Hepatocyte (in vitro differentiated cells): ENCODE measurements at places on chromosomes 1 and 21.
A peak's percentile ranks its signal among the peaks of the same experiment; 100 is the strongest.

GRCh38 chr1:243266231-243266630 is 10.4 kb downstream of the SDCCAG8 start:
- H3K4me3 ChIP-seq = no peak overlapping the region
- H3K36me3 ChIP-seq = no peaks in the 10 kb centered on the region

DNA sequence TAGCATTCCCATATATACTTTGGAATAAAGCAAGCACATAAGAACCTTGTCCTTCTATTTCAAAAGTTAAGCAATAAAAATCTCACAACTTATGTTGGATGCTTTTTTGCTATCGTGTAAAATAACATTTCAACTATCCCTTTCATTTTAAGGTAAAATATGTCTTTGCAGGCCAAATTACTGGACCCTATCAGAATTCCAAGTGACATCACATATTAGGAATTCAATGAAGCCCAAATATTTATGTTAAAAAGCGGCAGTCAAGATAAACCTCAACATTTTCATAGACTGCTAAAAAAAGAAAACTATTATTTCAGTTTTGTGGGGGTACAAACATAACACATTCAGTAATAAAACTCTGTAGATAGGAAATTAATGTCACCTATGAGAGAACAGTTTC is 252.0 kb downstream of the KCTD3 start:
- H3K27ac ChIP-seq = no peak overlapping the region
- H3K4me1 ChIP-seq = no peaks in the 10 kb centered on the region
- no peak for DNase-seq

- no peaks in the 10 kb centered on the region for H3K4me1 ChIP-seq
- H3K27ac ChIP-seq = no peak overlapping the region
Observed at GRCh38 chr1:111937147-111937725, 52.2 kb downstream of the KCND3 start.

- no peak overlapping the region for H3K27ac ChIP-seq
- no peaks in the 10 kb centered on the region for H3K4me1 ChIP-seq
Observed at GRCh38 chr21:31345136-31345535, 1.1 kb upstream of the TIAM1 start.

GRCh38 chr1:19287436-19288185 is 959 bp downstream of the AKR7A3 start:
- no peaks in the 10 kb centered on the region for H3K4me1 ChIP-seq
- no peak overlapping the region for H3K4me3 ChIP-seq
- H3K27ac ChIP-seq = no peak overlapping the region
- no peaks in the 10 kb centered on the region for H3K36me3 ChIP-seq
- DNase-seq = no peak

DNA sequence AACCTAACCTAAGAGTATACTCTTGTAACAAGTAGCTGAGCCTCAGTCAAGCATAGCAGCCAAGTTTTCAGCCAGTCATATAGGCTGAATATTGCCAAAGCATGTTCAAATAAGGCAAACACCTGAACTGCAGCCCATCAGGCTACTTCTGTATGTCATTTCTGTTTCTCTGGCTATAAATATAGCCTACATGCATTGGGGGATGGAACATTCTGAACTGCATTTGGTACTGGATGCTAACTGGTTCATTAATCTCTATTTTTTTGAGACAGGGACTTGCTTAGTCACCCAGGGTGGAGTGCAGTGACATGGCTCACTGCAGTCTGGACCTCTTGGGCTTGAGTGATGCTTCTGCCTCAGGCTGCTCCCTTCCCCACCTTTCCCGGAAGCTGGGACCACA is 37.3 kb downstream of the MAST2 start:
- H3K4me3 ChIP-seq = no peak overlapping the region
- H3K27me3 ChIP-seq = no peaks in the 10 kb centered on the region
- no peak overlapping the region for H3K27ac ChIP-seq

DNA sequence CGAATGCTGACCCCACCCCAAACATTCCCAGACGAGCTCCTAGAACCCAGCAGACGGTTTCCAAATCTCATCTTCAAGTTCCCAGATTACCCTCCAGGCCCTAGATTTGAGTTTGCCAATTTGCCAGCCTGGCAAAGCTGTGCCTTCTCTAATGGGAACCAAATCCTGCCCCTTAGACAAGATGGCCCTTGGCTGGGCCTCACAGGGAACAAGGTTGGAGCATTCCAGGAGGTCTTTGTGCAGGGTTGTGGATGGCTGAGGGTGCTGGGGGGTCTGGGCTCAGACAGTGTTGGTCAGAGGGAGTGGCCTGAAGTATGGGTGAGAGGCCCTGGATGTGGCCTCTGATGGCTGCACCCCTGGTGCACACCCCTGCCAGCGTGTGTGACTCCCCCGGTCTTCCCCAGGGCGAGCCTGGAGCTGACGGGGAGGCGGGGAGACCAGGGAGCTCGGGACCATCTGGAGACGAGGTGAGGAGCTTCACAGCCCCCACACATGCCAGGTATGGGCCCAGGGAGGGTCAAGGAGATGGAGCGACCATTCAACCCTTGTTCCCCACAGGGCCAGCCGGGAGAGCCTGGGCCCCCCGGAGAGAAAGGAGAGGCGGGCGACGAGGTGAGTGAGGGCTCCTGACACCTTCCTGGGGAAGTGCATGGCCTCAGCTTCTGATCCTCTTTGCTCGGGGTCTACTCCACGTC is 10.2 kb downstream of the COL6A1 start:
- H3K27ac ChIP-seq = no peak overlapping the region
- no peaks in the 10 kb centered on the region for H3K36me3 ChIP-seq
- peaks cover 11% of the 10 kb centered on the region for H3K4me1 ChIP-seq
- H3K27me3 ChIP-seq = no peaks in the 10 kb centered on the region
- no peak for DNase-seq
- H3K4me3 ChIP-seq = no peak overlapping the region

DNA sequence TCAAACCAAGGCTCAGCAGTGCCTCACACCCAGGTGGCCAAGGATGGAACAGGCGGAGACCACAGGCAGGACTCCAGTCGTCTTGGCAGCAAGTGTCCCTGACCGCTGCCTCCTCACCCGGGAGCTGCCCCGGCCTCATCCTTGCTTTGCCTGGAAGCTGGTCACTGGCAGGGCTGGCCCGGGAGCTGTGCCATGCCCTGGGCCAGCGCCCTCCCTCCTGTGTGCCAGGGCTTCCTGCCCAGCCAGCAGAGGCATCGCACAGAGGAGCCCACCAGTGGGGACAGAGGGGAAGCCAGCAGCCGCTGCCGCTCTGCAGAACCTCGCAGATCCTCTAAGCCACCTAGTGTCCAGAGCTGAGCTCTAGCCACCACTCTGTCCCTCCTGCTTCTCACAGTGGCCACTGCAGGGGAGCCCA is 7.8 kb downstream of the CASZ1 start:
- H3K27ac ChIP-seq = no peak overlapping the region
- DNase-seq = peak; percentile 32
- peaks cover 12% of the 10 kb centered on the region for H3K27me3 ChIP-seq
- no peaks in the 10 kb centered on the region for H3K36me3 ChIP-seq

- DNase-seq = no peak
- no peak overlapping the region for H3K4me3 ChIP-seq
- H3K27ac ChIP-seq = no peak overlapping the region
- no peaks in the 10 kb centered on the region for H3K36me3 ChIP-seq
- H3K4me1 ChIP-seq = peaks cover 4% of the 10 kb centered on the region
Observed at GRCh38 chr1:41678111-41678878, 193.8 kb upstream of the EDN2 start.

DNA sequence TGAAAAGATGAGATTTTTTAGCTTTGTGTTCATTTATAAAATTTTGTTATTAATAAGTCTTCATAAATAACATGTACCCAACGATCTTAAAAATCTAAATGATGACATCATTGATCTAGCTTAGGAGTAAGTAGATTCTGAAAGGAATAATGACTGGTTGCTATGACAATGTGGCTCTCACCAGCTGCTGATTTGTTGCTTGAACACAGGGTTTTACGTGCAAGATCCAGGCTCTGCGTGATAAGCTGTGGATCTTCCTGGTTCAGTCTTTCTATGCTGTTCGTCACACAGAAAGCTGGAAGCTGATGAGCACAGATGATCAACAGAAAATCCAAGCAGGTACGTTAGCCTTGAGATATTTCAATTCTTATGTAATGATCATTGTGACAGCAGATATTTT is 49.1 kb upstream of the C1orf146 start:
- no peak overlapping the region for H3K4me3 ChIP-seq
- H3K36me3 ChIP-seq = no peaks in the 10 kb centered on the region
- no peaks in the 10 kb centered on the region for H3K4me1 ChIP-seq
- no peak overlapping the region for H3K27ac ChIP-seq
- DNase-seq = no peak

GRCh38 chr21:42161956-42162681 is 56.8 kb upstream of the ABCG1 start:
- peak overlapping the region; percentile 59 for H3K27ac ChIP-seq
- H3K27me3 ChIP-seq = no peaks in the 10 kb centered on the region
- H3K4me3 ChIP-seq = no peak overlapping the region
- H3K4me1 ChIP-seq = peaks cover 10% of the 10 kb centered on the region
- DNase-seq = peak; percentile 42

DNA sequence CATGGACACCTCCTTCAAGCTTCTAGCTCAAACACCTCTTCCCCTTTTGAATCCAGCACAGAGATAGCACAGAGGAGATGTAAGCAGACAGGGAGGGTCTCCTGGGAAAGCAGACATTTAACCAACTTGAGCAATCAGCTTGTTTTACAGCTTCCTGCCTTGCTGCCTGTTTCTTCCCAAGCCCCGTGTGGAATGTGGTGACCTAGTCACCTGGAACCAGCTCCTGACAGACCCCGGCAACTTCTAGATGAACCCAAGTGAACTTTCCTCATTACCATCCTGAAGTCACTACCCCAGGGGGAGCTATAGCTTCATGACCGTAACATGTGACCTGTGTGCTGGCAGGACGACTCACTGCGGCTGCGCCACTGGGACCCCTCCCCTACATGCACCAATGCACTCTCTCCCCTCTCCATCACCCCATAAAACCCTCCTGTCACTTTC is 24.1 kb upstream of the TTF2 start:
- H3K36me3 ChIP-seq = no peaks in the 10 kb centered on the region
- H3K27me3 ChIP-seq = no peaks in the 10 kb centered on the region
- H3K4me1 ChIP-seq = peaks cover 4% of the 10 kb centered on the region
- H3K27ac ChIP-seq = peak overlapping the region; percentile 85

- H3K4me3 ChIP-seq = no peak overlapping the region
- H3K4me1 ChIP-seq = no peaks in the 10 kb centered on the region
- H3K36me3 ChIP-seq = no peaks in the 10 kb centered on the region
- no peak for DNase-seq
- no peak overlapping the region for H3K27ac ChIP-seq
- no peaks in the 10 kb centered on the region for H3K27me3 ChIP-seq
Observed at GRCh38 chr21:31201548-31201947, 142.5 kb downstream of the TIAM1 start.

DNA sequence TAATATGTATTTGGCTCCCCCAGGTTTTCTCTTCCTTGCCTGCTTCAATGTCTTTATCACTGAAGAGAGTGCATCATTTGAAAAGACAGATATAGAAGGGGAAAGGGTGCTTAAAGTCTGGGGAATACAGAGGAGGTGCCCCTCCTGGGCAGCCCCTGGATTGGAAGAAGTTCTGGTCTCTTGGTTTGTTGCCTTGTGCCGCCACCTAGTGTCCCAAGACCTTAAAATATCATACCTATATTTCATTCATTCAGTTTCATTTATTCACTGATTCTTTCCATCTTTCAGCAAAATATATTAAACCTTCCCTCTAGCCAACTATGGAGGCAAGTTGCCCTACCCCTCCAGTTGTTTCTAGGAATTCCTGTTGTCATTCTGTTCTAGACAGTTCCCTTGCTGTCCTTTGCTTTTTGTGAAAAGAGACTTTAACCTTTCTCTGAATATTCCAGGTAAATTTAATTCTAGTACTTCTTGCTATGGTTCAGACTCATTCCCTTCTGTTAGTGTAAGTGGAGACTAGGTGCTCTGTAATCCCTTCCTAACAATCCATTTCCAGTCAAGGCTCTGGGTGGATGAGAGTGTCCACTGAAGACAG is 56.1 kb downstream of the MEF2D start:
- H3K36me3 ChIP-seq = no peaks in the 10 kb centered on the region
- peaks cover 52% of the 10 kb centered on the region for H3K27me3 ChIP-seq
- DNase-seq = no peak
- no peak overlapping the region for H3K4me3 ChIP-seq
- no peaks in the 10 kb centered on the region for H3K4me1 ChIP-seq
- H3K27ac ChIP-seq = no peak overlapping the region

GRCh38 chr1:230495891-230496385 is 69.8 kb upstream of the PGBD5 start:
- DNase-seq = no peak
- H3K27me3 ChIP-seq = peaks cover 3% of the 10 kb centered on the region
- H3K4me1 ChIP-seq = no peaks in the 10 kb centered on the region
- H3K27ac ChIP-seq = no peak overlapping the region
- H3K36me3 ChIP-seq = no peaks in the 10 kb centered on the region

GRCh38 chr21:32958288-32959002 is 67.3 kb upstream of the OLIG2 start:
- H3K27me3 ChIP-seq = peaks cover 46% of the 10 kb centered on the region
- no peaks in the 10 kb centered on the region for H3K36me3 ChIP-seq
- no peaks in the 10 kb centered on the region for H3K4me1 ChIP-seq
- no peak for DNase-seq
- no peak overlapping the region for H3K4me3 ChIP-seq

DNA sequence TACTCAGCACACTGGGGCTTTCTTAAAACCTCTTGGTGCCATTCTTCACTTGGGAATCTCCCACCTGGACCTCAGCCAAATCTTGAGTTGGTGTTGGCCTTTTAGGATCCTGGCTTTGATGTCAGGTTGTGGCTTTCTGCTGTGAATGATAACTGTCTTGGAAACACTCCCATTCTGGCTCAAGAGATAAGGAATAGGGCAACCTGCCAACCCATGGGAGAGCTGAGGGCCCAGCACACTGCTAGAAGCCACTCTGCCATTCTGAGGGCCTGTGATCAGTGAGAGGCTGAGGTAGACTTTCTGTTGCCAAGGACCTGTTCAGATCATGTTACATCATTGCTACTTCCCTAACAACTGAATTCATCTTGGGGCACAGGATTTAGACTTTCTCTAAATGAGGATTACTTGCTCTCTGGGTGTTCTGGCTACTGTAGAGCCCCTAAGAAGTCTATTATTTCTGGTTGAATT is 45.8 kb downstream of the TTC39A start:
- no peak overlapping the region for H3K4me3 ChIP-seq
- DNase-seq = no peak
- H3K27me3 ChIP-seq = no peaks in the 10 kb centered on the region
- no peak overlapping the region for H3K27ac ChIP-seq

DNA sequence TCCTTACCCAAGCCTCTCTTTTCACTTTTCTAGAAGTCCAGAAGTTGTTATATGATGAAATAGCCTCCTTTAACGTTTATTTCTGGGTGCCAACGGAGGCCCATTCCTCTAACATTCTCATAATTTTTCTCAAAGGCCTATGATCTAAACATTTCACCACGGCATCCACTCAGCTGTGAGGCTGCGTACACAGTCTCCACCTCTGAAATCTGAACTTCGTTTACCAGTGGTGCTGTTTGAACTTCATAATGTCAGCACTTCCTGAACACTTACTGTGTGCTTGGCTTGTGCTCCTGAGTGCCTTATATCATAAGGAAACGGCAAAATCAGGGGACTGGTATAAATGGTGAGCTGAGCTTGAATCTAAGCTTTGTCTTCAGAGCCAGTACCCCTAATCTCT is 12.0 kb upstream of the RBP7 start:
- no peaks in the 10 kb centered on the region for H3K27me3 ChIP-seq
- H3K4me1 ChIP-seq = no peaks in the 10 kb centered on the region
- H3K4me3 ChIP-seq = no peak overlapping the region
